ENCODE measurements at places on chromosomes 2 and 18. TPM values are rescaled to one million over a fixed set of nuclear protein-coding genes. Genes with fewer than 3 reads are reported as not detected.
A peak's percentile ranks its signal among the peaks of the same experiment; 100 is the strongest.

- peak overlapping the region; percentile 98 for H3K4me3 ChIP-seq
- H3K4me1 ChIP-seq, result peaks cover 31% of the 10 kb centered on the region
- H3K27me3 ChIP-seq, result no peaks in the 10 kb centered on the region
- DNase-seq, result peak; percentile 5
- H3K36me3 ChIP-seq, result no peaks in the 10 kb centered on the region
- peak overlapping the region; percentile 97 for H3K27ac ChIP-seq
Observed at GRCh38 chr2:63587814-63588384, 378 bp downstream of the WDPCP start.

DNA sequence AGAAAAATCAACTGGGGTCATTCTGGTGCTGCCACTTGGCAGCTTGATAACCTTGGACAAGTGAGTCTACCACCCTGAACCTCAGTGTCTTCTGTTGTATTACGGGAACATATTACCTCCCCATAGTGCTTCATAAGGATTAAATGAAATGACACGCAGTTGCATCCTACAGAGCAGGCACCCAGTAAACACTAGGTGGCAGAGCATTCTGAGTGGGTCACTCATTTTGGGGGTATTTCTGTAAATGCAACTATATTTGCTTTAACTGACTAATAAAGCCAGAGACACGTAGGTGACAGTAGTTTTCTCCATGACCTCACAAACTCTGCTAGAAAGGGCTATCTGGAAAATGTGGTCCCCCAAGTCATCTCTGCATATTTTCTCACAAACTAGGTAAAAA lies 4.7 kb downstream of the CD226 start:
- no peaks in the 10 kb centered on the region for H3K36me3 ChIP-seq
- H3K4me3 ChIP-seq, result no peak overlapping the region
- H3K4me1 ChIP-seq, result peaks cover 6% of the 10 kb centered on the region
- DNase-seq, result no peak
- no peak overlapping the region for H3K27ac ChIP-seq

- no peak overlapping the region for H3K4me3 ChIP-seq
- no peak overlapping the region for H3K27ac ChIP-seq
- H3K27me3 ChIP-seq, result no peaks in the 10 kb centered on the region
- no peak for DNase-seq
- no peaks in the 10 kb centered on the region for H3K4me1 ChIP-seq
- H3K36me3 ChIP-seq, result peaks cover 18% of the 10 kb centered on the region
Observed at GRCh38 chr2:20410556-20411277, 36.2 kb upstream of the RHOB start.

GRCh38 chr18:37230768-37231167 lies 334.8 kb downstream of the CELF4 start:
- H3K4me1 ChIP-seq, result peaks cover 13% of the 10 kb centered on the region
- H3K27ac ChIP-seq, result no peak overlapping the region
- H3K27me3 ChIP-seq, result no peaks in the 10 kb centered on the region
- DNase-seq, result no peak
- H3K4me3 ChIP-seq, result peak overlapping the region; percentile 41

GRCh38 chr2:74501335-74502071 lies 2.1 kb upstream of the LBX2 start:
- peak overlapping the region; percentile 77 for H3K27ac ChIP-seq
- peaks cover 12% of the 10 kb centered on the region for H3K36me3 ChIP-seq
- H3K4me3 ChIP-seq, result peak overlapping the region; percentile 15
- peaks cover 72% of the 10 kb centered on the region for H3K4me1 ChIP-seq
- no peak for DNase-seq
- H3K27me3 ChIP-seq, result peaks cover 56% of the 10 kb centered on the region

Gene CAPN14
- 1.3 TPM for polyA plus RNA-seq

Gene PROKR1
- polyA plus RNA-seq, result not detected

Gene ELOA2
- not detected for polyA plus RNA-seq

Gene IL36G
- not detected for polyA plus RNA-seq

All from naive B cell (primary cell).